Fibroblast of skin of abdomen (primary cell): ENCODE measurements at places on chromosomes 1 and 21.
A peak's percentile ranks its signal among the peaks of the same experiment; 100 is the strongest.

DNA sequence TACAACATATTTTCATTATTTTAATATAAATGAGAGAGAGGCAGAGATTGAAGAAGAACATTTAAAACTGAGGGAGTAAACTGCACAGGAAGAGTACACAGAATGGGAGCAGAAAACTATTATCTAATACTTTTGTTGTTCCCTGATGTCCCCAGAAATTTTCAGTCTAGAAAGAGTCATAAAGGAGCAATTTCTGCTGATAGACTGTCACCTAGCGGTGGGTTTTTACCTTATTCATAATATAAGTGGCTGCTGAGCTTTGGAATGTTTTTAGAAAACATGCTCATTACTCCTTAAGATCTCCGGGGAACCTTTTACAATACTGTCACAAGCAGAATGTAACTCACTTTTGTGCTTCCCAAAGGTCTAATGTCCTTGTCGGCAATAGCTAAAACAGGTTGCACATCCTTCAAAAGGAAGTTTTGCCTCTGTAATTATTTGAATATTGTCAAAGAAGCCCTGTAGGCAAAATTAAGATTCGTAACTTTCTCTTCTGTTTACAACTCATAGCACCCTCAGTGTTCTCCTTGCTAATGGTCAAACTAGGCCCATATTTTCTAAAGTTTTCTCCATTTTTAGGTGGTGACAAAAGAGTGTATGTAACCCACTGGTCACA, 4.9 kb upstream of the NPL start:
- peak; percentile 56 for DNase-seq

- DNase-seq, result no peak
Measured at GRCh38 chr1:154797175-154797574, 72.9 kb downstream of the KCNN3 start.

DNA sequence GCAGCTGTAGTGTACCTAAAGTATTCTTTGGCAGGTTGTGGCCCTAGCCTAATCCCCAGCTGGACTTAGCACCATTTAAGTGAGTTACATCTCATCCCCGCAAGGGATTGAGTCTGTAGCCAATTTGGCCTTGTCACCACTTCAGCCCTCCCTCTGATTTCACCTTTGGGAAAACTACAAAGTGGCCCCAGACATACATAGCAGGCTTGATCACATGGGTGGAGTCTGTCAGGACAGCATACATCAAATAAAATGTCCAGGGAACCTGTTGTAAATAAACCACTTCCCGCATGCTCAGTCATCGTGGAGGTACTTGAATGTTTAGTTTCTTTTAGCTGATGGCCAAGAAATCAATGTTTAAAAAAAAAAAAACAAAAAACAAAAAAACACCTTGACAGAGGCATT, 142.5 kb downstream of the DHRS3 start:
- DNase-seq, result no peak

GRCh38 chr1:219478811-219479210, 134.1 kb downstream of the ZC3H11B start:
- DNase-seq, result no peak

GRCh38 chr1:115118611-115119010, 29.3 kb upstream of the TSPAN2 start:
- DNase-seq, result peak; percentile 74

DNA sequence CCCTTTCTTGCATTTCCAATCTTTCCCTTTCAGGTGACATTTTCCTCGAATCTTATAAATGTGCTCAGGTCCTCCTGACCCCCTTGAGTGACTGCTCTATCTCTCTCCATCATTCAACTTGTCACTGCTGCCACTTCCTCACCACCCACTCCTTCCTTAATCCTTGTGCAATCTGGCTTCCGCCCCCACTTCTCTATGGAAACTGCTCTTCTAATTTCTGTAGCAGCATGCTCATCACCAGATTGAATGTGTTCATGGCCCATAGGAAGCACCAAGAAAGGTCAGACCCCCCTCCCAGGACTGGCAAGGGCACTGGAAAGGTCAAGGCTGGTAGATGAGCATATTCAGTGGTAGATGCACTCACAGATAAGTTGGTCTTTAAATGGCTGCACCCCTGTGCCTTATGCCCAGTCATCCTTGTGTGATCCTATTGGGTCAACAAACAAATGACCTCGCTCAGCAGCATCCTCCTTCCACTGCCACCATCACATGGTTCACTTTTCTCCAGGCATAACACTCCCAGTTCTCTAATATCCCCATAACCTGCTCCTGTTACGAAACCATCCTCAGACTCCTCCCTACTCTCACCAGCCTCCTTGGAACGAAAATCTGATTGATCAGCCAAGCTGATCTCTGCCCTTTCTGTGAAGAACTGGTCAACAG, 288.5 kb upstream of the POU3F1 start:
- DNase-seq, result no peak

DNA sequence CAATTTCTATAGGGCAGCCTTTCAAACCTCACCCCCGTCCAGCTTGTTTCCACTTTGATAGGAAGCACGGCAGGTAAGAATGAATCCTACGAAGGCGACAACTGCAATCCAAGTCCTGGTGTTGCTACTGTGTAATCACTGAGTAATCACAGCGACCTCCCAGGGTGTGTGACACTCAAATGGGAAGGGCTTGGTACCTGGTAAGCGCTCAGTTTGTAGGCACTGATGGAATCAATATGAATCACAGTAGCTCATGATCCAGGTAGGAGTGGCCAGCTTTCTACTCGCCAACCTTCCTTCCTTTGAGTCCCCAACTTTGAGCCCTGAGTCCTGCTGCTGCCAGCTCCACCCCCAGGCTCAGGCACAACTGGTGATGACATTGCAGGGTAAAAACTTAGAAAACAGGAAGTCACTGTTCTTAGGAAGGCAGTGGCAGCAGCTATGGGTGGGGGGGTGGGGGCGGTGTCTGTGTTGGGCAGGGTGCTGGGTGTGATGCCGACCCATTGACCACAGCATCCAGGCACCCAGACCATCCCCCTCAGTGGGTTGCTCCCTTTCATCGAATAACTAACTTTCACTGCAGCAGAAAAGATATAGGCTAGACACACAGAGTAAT, 70.7 kb downstream of the CD247 start:
- no peak for DNase-seq

- DNase-seq, result peak; percentile 39
Measured at GRCh38 chr1:222521299-222522104, 26.4 kb downstream of the HHIPL2 start.

DNA sequence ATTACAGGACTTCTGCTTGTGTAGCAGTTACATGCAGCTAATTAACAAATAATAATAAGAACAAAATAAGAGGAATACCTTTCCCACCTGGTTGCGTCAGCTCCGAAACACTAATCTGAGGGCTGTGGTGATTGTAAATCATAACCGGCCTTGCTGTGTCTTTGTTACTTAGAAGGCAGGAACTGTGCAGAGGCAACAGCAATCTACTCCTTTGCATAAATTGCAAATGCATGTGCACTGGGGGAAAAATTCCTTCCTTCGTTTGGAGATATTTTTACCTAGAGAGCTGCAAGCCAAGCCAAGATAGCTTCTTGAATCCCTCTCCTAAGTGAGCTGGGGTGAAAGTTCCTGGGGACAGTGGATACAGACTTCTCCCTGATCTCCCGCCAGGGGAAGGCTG, 46.0 kb downstream of the NKAIN1 start:
- DNase-seq, result no peak

DNA sequence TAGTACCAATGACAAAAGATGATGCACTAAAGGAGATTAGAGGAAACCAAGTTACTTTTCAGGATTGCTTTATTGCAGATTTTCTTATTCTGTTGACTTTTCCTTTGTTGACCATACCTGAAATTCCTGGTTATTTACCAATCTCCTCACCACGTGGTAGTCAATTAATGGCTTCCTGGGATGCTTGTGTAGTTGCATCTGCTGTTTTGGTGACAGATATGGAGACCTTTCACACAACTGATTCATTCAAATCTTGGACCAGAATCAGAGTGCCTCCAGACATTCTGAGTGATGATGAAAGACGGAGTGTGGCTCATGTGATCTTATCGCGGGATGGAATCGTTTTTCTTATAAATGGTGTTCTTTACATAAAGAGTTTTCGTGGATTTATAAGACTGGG, 91.3 kb downstream of the CATSPERE start:
- DNase-seq, result no peak

DNA sequence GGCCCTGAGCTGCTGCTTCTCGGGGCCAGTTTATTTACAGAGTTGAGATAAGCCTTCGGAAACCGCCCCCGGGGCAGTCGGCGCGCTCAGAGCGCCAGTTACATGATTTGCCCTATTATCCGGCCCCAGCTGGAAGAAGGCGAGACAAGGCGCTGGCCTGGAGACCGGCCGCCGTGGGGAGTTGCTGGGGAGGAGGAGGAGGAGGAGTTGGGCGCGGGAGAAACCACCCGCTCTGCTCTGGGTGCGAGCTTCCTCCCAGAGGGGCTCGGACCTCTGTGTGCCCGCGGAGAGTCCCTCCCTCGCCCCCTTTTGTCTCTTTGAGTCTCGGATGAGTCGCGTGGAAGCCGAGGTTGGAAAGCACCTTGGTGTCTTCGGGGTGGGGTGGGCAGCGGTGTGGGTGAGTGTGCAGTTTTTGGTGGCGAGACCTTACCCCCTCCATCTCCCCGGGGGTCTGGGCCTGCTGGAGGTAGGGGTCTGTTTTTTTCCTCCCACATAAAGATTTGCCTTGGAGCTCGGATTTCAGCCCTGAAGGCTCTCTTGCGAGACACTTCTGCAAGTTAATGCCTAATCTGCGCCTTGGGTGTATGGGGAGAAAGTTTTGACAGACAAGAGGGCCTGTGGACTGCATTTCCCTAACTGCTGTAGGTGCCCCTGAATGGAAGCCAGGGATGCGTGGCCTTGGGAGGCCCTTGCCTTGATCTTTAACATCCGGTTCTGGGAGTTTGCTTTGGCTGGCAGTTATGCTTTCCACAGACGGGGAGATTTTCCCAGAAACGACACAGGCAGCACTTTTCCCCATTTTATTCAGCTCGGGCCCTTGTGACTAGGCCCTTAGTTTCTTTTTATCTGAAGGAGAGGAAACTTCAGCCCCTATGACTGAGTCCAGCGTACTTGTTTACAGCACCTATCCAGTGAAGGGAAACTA, 80.0 kb downstream of the NDUFS5 start:
- DNase-seq, result no peak

DNA sequence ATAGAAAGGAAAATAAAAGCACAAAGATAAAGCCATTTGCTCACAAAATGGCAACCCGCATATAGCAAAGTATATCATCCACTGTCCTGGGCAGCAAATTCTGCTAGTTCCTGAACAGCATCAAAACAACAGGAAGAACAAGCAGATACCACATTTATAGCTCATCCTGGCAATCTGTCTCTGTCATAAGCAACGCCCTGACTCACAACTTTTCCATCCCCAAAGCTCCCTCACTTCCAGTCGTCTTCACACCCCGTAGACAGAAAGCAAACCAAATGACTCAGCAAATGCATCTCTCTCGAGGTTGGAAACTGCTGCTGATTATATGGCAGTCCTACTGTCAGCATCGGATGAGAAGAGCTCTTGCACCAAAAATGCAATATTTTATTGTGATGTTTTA, 65.8 kb downstream of the AK5 start:
- peak; percentile 92 for DNase-seq

DNA sequence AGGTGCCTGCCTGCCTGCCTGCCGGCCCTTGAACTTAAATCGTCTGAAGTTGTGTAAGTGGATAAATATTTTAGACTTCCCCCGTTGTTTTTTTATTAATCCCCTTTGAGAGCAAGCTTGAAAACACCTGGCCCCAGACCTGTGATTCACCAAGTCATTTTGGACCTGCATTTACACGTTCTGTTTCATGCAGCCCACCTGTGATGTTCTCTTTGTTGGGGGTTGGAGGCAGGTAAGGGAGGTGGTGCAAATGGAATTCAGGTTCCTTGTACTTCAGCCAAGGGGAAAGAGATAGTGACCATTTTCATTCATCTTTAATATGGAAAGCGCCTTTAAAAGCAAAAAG, 1.2 kb downstream of the SLC37A1 start:
- DNase-seq, result no peak

- DNase-seq, result peak; percentile 88
Measured at GRCh38 chr21:42047821-42048613, 23.1 kb upstream of the UMODL1 start.

GRCh38 chr1:88917321-88918025, 26.1 kb upstream of the GTF2B start:
- DNase-seq, result no peak

GRCh38 chr1:218164111-218164929, 120.8 kb upstream of the RRP15 start:
- DNase-seq, result peak; percentile 18

DNA sequence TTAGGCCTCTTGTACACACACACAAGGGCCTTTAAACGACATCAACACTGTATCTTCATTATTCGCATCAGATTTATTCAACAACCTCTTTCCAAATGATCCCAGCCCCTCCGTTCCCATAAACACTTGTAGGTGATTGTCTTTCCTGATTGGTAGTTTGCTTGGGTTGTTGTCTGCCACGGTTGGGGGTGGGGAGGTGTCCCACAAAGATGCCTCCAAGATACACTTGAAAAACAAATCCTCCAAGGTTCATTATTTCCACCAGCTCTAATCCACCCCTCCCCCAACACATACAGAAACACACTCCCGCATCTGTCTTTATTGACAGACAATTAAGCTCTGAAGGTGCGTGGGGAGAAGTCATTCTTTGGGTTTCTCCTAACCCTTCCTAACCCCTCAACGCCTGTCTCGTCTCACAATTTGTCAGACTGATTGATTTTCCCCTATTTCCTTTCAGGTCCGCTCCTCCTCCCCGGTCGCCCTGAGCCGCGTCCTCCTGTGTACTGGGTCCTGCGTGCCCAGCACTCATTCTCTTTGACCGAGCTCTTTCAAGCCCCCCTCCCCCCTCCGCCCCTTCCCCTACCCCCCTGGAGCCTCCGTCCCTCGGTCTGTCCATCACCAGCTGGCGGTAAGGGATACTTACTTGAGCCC, 1.4 kb downstream of the WDR26 start:
- DNase-seq, result no peak

- DNase-seq, result peak; percentile 49
Measured at GRCh38 chr1:180911640-180912191, 981 bp upstream of the KIAA1614 start.

DNA sequence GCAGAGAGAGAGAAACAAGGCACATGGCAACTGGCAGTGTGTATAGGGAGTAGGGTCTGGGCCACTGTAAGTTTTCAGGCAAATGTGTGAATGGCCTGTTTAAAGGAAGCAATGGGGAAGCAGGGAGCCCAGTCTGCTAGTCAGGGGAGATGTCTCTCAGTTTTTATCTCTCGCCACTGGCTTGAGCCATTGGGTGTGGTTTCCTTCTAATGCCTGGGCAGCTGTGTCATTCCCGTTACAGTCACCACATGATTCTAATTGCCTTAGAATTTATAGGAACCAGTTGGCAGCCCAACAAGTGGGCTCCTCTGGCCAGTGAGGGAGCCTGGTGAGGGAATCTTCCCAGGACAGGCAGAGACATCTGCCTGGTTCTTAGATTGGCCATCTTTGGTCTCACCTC, 182.4 kb downstream of the DISC1 start:
- DNase-seq, result peak; percentile 63

DNA sequence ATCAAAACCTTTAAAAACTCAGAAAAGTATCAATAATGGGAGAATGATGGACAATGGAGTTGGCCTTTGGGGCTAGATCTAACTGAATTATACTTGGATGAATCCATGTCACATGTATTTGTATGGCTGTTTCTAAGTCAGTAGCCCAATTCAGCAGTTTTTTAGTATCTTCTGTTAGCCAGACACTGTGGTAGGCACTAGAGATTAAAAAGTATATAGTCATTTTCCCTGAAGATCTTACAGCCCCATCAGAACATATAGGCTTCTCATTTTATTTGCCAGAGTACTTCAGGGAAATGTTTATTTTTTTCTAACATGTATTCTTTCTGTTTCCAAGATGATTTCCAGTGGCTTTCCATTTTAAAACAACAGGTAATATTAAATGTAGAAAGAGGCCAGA, 273.7 kb downstream of the NFIA start:
- no peak for DNase-seq

GRCh38 chr1:211627259-211627658, 48.2 kb downstream of the NEK2 start:
- DNase-seq, result no peak
